ENCODE measurements at places on chromosomes 11 and 22.
A peak's percentile ranks its signal among the peaks of the same experiment; 100 is the strongest.

GRCh38 chr22:48619721-48620120 lies 1208.0 kb downstream of the BRD1 start:
- no peak for DNase-seq

DNA sequence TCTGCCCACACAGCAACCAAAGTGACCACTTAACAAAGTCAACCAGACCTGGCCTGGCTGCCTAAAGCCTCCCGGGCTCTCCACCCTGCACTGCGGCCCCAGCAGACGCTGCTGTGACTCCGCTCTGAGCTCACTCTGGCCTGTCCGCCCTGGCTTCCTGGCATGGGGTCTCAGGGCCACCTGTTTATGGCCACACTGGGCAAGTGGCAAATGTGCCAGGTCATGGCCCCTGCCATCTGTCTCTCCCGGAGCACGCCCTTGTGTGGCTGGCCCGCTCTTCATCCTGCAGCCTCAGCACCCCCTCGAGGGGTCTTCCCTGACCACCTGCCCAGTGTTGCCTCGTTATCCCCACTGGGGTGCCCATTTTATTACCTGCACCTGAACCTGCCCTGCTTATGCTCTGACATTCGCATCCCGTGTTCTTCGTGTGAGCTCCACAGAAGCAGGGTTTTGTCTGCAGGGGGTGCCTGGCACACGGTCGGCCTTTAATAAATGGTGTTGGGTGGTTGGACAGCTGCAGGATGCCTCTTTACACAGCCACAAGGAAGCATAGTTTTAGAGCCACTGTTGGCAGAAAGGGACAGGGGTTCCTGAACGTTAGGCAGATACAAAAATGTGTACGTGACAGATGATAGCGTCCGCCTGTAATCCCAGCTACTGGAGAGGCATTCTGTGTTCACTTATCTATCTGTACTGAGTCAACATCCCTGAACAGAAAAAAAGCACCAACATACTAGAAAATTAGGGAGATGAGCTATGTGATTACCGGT lies 785.6 kb downstream of the TBC1D22A start:
- DNase-seq = no peak

- DNase-seq = no peak
These were observed 27.1 kb downstream of the KCNJ4 start for GRCh38 chr22:38427940-38428339.

DNA sequence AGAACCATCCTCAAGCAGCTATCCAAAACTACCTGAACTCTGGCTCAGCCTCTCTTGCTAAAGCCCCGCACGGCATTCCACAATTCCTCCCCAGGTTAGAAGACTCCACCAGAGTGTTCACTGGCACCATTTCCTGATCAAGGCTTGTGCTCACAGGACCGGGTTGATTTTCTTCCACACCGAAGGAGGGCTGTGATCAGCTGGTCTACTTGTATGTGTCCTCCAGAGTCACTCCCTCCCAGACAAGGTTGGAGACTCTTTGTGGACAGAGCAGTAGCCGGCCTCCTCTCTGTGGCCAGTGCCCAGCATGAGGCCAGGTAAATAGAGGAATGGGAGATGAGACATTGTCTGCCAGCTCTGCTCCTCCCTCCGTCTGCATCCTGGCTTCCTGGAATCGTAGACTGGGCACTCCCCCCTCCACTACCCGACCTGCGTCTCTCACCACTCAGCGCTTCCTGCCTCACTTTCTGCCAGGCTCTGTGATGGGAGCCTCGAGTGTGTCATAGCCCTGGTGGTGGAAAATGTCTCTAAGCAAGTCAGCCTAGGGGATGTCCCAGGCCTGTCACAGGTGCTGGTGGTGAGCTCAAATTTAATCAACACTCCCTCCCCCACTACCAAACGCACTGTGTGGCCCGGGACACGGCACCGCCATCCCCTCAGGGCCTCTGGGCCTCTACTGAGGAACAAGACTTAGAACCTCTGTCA lies 12.5 kb upstream of the TMPRSS6 start:
- DNase-seq = peak; percentile 96

GRCh38 chr11:113248702-113249490 lies 65.5 kb upstream of the TTC12 start:
- no peak for DNase-seq

- DNase-seq = no peak
These were observed 62.6 kb upstream of the PRSS23 start for GRCh38 chr11:86737737-86738136.

GRCh38 chr11:20912065-20912821 lies 242.9 kb downstream of the NELL1 start:
- DNase-seq = no peak

- DNase-seq = no peak
These were observed 51.4 kb downstream of the LRP5 start for GRCh38 chr11:68363776-68364175.

DNA sequence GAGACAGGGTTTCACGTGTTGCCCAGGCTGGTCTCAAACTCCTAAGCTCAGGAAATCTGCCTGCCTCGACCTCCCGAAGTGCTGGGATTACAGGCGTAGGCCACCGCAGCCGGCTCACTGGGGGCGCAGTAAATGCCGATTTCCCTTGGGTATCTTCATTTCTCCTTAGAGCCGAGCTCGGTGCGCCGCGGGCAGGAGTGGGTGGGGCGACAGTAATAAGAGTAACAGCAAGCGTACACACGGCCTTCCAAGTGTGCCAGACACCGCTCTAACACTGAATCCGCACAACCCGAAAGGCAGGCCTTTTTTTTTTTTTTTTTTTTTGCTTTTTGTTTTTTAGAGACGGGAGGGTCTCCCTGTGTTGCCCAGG lies 500 bp upstream of the ADSL start:
- DNase-seq = peak; percentile 59

DNA sequence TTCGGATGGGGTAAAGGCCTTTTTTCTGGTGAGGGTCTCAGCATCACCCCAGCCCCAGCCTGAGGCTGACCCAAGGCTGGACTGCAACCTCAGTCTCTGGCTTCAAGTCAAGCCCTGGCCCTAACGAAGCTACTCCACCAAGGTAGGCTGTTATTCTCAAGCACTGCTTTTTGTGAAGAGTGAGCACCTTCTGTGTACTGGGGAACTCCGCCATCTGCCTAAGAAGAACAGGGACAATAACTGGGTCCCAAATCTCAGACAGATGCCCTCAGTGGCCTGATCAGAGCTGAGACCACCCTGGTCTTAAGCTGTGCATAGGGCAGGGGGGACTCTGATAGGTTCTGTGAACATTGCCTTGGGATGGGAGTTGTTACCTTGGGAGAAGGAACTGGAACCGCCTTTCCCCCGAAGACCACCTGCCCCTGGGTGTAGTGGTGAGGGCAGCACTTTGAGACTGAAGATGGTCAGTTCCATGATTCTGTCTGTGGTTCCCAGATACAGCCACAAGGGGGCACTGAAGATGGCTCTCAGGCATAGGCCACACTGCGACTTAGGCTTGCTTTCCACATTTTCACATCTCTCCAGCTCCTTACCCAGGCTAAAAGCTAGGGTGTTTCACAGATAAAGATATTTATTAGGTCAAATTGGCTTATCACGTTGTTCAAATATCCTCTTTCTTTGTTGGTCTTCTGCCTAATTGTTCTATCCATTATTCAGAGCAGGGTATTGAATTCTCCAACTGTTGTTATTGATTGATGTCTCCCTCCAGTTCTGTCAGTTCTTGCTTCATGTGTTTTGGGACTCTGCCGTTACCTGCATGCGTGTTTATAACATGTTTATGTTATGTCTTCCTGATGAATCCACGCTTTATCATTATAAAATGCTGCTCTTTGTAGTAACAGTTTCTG lies 11.8 kb upstream of the UVRAG start:
- DNase-seq = peak; percentile 76

DNA sequence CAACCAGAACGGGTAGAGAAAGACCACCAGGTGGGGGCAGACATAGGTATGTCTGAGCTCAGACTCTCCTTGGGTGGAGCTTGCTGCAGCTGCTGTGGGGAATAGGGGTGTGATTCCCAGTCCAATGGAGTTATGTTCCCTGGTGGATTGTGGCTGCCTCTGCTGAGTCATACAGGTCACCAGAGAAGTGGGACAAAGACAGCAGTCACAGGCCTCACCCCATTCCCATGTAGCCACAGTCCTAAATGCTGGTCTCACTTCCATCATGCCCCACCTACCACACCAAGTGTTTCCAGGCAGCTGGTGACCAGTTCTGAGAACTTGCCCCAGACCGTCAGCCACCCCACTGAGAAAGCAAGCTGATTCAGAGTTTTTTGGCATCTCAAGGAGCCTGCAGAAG lies 17.5 kb downstream of the OR52E5 start:
- no peak for DNase-seq

- DNase-seq = no peak
These were observed 9.0 kb upstream of the PANX3 start for GRCh38 chr11:124602193-124602592.

GRCh38 chr11:12415342-12415966 lies 38.1 kb downstream of the PARVA start:
- DNase-seq = no peak

GRCh38 chr11:68959465-68960293 lies 21.1 kb downstream of the MRGPRD start:
- DNase-seq = no peak

DNA sequence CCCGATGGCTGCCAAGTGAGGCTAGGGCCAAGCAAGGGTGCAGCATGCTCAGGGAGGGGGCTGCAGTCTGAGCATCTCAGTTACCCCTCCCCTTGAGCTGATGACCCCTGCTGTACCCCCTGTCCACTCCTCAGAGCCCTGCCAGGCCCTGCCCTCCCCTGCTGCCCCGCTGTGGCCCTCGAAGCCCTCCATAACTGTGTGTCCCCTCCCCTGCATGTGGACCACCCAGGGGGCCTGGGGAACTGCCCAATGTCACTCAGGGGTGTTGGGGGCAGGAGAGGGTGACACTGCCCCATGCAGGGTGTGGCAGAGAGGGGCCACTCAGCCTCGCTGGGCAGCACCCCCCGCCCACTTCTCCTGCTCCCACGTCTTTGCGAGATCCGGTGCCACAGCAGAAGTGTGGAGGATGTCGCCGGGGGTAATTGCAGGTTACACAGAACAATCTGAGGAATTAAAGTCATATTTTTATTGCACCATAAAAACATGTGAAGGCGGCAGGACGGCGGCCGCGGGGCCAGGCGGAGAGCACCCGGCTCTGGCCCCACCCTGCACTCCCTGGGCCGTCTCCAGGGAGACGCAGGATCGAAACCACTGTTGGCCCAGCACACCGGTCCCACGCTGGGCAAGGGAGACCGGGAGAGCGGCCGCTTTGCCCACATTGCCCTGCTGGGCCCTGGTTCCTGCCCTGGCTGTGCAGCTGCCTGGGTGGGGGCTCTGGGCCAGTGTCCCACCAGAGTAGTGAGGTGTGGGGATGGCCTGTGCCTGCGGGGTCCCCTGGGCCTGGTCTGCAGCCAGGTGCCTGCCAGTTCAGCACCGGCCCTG lies 18.7 kb upstream of the GNB1L start:
- DNase-seq = no peak

All from CD4-positive, alpha-beta T cell treated with Interleukin-12 subunit alpha and Interleukin-12 subunit beta, for 1 hour (primary cell).